Bronchial epithelial cell (primary cell): ENCODE measurements at places on chromosomes 2 and 18.

- DNase-seq: no peak
These were observed 894 bp upstream of the FARSB start for GRCh38 chr2:222656526-222657446.

DNA sequence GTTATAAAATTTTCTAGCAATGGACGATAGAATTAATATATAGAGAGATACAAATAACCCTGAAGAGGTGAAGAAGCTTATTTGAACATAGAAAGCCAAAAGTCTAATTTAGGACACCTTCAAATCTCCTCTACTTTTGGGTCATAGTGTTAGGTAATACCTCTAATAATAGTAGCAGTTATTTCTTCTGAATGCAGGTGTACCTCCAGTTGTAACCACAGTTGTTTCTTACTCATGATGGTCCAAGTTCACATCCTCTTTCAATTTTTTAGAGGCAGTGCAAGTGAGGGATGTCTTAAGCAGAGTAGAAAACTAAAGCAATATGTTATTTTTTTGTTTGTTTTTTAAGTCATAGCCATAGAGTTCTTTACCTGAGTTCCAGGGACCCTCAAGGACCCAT is 429.5 kb downstream of the CCDC85A start:
- DNase-seq: no peak

DNA sequence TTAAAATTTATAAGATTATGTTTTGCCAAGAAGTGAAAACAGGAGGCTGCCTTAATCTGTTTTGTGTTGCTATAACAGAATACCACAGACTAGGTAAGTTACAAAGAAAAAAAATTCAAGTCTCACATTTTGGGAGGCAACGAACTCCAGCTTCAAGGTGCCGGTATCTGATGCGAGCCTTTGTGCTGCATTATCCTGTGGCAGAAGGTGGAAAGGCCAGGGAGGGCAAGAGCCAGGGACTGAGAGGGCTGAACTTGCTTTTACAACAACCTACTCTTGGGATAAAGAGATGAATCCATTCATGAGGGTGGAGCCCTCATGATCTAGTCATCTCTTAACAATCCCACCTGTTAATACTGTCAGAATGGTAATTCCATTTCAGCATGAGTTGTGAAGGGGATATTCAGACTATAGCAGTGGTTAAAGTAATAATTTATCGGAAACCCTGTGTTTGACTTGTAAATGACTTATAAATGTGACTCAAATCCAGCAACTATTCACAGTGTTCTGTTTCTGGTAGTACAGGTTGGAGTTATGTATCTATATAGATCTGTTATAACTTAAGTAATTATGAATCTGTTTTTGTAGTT is 3.7 kb downstream of the MTX2 start:
- no peak for DNase-seq

GRCh38 chr2:217902379-217903141 is 100.2 kb downstream of the TNS1 start:
- DNase-seq: peak; percentile 90

DNA sequence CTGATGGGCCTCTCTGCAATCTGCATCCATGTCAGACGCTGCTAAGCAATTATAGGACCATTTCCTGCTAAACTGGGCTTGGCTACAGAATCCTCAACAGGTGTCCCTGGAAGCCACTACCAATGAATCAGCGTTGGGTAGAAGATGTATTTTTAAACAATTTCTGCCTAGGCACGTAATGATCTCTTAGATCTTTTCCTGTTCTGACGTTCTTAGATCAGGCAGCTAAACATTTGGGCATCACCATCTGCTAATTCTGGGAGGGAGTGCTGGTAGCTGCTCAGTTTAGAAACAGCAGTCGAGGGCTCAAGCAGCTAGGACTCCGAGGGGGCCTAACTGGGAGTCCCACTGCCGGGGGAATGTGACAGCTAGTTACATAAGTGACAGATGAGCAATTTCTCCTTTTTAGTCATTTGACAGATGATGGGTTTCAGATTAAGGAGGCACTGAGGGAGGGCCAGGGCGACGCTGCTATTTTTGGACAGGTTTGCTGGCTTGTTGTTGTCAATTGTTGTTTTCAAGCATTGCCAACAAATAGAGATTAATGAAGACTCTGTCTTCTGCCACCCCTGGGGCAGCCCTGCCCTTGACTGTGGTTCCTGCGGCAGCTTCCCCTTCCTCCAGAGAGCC is 92.7 kb downstream of the MRO start:
- no peak for DNase-seq
